ENCODE measurements at places on chromosomes 3 and 15.

DNA sequence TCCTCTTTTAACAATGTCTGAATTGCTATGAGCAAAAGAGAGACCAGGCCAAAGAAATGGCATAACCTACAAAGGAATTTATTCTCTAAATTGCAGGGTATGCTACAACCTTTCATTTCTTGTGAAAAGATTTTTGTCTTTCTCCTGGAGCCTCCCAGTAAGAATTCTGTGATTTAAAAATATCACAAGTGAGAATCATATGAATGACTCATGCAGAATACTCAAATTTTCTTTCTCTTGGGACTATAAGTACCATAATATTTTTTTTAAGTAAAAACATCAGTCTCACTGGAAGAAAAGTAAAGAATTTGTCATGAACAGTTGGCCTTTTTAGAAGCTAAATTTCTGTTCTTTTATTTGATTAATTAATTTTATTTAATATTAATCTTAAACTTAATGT, 26.3 kb downstream of the SYNPR start:
- no peak for DNase-seq

DNA sequence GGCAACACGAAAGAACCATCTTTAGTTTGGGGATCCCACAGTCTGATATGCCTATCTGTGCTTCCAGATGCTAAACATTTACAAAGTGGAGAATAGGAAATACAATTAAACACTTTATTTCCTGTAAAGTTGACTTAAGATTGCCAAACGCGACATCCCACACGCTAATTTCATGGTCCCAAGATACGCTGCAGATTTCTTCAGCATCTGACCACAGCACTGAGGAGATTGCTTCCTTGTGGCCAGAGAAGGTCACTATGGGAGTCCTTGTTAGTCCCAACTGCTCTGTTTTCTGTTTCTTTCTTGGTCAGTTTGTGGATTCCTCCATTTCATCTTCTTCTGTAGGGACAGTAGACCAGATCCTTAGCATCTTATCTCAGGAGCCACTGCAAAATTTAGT, 43.3 kb downstream of the ASB7 start:
- no peak for DNase-seq

GRCh38 chr3:32882603-32883025, 64.8 kb downstream of the TRIM71 start:
- no peak for DNase-seq

DNA sequence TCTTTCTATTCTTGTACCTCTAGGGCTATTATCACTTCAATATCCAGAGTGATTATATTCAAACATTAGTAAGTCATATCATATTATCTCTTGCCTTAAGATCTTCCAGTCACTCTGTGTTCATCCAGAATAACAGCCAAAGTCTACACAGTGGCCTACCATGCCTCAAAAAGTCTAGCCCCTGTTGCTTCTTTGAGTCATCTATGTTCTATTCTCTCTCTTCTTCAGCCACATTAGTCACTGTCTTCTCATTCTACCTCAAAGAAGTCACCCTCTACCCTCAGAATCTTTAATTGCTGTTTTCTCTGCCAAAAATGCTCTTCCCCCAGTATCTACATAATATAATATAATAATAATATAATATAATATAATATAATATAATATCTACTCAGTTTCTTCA, 356.0 kb downstream of the NLGN1 start:
- no peak for DNase-seq

- peak; percentile 72 for DNase-seq
Measured at GRCh38 chr3:195897081-195897852, 11.1 kb downstream of the TNK2 start.

DNA sequence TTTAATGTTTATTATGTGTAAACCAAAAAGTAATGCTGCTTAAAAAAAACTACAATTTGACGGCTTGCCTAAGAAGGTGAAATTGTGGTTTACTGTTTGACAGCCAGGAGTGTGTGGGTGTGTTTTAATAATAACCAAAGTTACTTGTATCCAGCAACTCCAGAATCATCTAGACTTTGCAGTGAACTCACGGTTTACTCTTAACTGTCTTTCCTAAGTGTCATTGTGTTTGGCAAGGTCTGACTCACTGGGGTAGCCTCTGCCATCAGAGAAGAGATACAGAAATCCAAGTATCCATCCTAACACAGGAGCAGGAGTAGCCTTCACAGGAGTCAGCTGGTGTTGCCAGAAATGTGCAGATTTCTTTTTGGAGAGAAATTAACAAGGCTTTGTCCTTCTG, 151.1 kb downstream of the CTNNB1 start:
- peak; percentile 52 for DNase-seq

GRCh38 chr3:133478624-133479023, 78.8 kb downstream of the BFSP2 start:
- DNase-seq: no peak

DNA sequence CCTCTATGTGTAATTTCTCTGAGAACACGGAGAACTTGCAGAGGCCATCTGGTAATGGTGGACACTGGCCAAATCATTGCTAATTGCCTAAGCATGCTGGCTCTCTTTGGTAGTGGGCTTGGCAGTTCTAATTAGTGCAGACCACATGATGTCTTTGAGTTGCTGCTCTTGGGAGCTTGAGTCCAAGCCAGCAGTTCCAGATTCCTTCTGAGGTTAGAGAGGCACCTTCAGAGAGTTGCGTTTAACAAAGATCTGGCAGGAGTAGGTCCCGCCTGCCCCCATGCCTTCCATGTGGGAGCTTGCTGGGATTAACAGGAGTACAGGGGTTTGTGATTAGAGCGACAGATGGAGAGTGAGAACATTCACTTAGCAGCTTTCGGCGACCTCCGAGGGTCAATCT, 449.0 kb upstream of the LMCD1 start:
- no peak for DNase-seq

GRCh38 chr3:103210583-103210982, 775.8 kb downstream of the ZPLD1 start:
- DNase-seq: no peak
